ENCODE measurements at places on chromosomes 4 and X.

GRCh38 chr4:79148369-79148768 lies 177.5 kb downstream of the NAA11 start:
- no peak for DNase-seq

GRCh38 chr4:11529625-11530201 lies 101.0 kb upstream of the HS3ST1 start:
- DNase-seq, result peak; percentile 81

GRCh38 chrX:6759655-6760375 lies 224.9 kb upstream of the VCX3A start:
- no peak for DNase-seq

DNA sequence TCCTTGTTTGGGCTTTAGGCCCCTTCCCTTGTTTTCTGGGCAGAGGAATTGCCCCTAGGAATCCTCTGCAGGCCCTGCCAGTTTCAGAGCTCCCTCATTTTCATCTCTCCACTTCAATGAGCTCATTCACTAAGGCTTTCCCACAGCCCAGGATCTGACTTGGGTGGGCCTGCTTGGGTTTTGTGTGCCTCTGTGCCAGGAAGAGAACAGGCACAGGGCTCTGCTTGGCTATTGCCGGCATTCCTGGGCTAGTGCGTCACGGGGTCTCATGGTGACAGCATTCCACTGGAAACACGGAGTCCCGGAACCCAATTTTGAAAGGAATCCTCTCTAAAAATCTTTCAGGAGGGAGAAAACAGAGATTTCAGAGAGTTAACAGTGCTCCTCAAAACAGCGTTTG lies 150.5 kb downstream of the VCX3A start:
- DNase-seq, result no peak

DNA sequence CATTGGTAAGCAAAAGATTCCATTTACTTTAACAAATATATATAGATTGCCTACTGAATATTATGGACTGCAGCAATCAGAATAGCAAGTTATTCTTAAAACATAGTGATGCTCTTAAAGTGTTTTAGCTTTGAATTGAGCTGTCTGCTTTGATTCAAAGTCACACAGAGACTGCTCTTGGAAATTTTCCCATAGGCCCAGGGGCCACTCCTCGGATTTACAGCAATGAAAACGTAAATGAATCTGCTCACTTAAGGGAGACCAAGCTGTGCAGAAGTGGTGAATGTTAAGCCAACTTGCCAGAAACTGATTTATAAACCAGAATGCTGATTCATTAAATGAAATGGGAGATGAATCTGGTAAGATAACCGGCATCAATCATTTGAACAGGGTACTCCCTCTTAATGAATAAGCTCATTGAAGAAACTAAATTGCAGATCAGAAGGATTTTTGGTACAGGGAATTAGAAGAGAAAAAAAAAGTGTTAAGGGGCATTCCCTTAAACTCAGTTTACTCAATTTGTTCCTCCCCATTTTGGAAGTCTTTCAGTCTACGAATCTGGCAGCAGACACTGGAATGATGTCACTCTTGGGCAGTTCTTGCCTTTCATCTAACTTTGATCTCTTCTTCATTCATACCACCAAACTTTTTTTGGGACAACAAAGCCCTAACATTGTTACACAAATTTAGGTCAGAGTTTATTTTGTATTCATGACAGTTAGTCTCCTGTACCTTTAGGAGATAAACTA lies 363.3 kb upstream of the MAGEB2 start:
- no peak for DNase-seq

- no peak for DNase-seq
Observed at GRCh38 chrX:119429471-119429870, 30.3 kb downstream of the SLC25A43 start.

DNA sequence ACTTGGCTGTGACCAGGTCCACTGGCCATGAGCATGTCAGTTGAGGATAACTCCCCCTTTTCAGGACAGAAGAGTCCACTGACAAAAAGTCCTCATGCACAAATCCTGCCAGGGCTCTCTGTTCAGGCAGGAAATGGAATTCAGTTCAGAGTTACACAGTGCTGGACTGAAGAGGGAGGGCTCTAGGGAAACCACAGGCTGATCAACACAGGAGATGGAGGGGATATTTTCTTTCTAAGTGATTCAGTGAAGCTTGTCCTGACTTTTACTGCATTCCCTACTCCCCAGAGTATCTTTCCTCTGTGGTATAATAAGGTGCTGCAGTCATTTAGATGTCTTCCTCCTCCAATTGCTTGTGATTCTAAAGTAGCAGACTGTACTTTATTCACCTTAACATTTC lies 335.5 kb upstream of the IGFBP7 start:
- no peak for DNase-seq

DNA sequence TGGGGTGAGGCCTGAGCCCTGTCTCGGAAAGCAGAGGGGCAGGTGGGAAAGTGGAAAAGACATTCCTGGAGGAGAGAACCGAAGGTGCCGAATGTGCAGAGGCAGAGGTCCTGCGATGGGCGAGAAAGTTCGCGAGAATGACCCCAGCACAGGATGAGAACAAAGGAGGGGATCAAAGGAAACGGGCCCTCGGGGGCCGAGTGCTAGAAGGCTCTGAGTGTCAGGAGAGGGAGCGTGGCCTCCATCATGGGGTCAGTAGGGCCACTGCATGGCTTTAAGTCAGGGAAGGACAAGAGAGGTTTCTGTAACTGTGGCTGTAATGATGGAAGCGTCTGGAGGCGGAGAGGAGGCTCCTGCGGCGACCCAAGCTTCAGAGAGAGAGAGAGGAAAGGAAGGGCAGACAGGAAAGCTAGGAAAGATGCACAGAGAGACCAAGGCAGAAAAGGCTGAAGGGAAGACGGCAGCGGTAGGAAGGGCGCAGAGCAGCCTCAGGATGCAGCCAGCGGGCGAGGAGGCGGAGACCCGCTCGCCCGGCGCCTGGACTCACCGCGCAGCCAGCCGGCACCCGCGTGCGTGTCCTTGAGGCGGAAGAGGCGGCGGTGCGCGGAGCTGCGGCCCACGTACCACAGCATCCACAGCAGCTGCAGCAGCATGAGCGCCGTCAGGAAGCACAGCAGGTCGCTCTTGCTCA lies 669 bp downstream of the OTOP1 start:
- DNase-seq, result no peak

DNA sequence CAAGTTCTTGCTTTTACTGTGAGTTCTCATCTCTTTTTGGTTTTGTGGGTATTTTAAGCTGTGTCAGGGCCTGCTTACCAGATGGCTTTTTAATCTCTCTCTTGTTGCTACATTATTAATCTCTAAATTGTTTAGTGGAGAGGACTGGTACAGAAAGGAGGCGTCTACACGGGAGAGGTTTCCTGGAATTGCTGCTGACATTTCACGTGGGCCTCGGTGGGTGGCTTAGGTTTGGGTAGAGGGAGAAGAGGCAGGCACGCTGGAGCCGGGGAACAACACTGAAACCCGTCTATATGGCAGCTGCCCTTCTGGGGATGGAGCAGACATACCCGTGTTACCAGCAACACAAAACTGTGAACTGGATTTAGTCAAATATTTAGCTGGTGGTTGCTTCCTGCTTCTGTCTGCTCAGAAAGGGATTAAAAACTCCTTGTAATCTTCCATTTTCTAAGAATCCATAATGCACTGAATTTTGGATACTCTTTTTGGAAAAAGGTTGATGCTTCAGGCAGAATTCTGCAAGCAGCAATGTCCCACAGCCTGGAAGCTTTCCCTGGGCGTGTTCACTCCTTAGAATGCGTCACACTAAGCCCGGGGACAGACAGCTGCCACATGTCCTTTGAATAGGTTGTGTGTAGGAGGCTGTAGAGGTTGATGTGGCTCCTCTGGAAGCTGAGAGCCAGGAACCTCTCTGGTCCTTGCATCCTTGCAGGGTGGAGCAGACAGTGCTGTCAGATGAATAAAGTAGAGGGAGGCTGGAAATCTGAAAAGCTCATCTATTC lies 199.8 kb upstream of the GATB start:
- DNase-seq, result no peak

DNA sequence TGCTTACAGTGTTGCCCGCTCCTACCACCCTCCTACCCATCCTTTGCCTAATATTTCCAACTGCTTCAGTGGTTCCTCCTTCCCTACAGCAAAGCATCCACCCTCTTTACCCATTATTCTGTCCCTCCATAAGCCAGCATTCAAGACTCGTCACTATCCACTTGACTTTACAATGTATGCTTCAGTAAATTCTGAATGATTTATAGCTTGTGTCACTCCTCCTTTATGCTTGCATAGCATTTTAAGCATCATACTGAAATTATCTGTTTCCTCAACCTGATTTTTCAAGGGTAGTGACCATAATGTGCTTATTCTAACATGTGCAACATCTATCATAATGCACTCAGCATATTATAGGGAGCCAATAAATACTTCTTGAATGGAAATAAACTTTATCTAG lies 365.5 kb downstream of the RAB28 start:
- DNase-seq, result no peak

DNA sequence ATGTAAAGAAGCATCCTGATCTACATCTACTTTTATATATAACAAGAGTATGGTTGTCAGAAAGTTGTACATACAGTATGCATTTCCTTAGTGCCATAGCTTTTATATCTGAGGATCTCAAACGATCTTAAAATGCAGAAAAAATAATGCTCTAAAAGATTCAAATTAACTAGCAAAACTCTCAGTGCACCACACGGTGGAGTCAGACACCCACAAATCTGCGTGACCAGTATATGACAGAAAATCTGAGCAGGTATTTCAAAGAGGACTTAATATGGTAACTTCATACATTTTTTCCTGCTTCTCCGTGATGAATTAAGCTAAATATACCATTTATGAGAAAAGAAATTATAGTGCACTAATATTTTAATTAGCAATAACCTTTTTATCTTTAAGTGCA lies 803.0 kb downstream of the DMD start:
- no peak for DNase-seq

DNA sequence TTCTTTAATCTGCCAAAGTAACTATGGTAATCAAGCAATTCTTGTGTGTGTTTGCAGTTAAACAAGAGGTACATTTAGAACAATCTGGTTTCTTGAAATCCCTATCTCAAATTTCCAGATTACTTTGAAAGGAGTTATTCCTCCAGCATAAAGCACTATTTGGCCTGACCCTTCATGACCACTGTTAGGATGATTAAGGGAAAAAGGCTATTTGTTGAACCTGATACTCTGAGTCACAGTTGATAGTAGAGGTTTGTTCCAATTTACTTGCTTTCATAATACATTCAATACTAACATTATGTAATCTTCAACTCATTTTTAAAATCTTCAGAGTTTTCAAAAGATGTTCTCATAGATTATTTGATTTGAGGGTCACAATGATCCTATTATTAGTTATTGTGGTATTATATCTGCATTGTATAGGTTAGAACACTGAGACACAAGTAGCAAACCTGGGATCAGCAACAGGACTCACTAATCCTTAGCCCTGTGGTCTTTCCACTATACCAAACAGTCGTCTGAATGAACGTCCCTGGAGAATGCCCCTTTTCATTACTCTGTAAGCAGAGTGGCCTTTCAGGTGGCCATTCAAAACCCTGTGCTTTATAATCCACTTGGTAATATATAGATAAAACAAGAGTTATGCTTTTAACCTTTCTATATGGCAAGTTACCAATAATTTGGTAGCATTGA lies 8.1 kb upstream of the NDST4 start:
- no peak for DNase-seq

DNA sequence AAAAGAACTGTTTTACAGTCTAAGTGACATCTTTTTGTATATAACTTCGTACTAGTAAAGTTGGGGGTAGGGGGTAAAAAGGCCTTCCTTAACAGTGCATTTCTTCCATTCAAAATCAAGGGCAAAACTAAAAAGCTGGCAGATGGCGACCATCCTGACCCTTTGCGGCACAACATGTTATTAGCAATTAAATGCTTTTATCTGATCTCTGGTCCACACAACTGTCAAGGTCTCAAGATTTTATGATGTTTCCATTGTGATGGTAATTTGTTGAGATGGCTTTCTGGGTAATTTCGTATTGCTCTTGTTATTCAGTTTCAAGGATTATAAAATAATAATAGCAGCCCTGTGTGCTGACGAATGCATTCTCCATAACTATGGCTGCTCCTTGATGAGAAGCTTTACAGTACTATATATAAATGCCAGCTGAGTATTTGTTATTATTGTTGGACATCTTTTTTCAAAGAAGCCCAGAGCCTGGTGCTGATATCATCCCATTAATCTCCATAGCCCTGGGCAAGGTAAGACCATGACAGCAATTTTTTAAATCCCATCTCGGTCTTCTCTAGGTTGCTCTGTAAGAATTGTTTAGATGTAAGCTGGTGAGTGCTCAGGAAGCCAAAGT lies 89.5 kb downstream of the CBR4 start:
- no peak for DNase-seq

DNA sequence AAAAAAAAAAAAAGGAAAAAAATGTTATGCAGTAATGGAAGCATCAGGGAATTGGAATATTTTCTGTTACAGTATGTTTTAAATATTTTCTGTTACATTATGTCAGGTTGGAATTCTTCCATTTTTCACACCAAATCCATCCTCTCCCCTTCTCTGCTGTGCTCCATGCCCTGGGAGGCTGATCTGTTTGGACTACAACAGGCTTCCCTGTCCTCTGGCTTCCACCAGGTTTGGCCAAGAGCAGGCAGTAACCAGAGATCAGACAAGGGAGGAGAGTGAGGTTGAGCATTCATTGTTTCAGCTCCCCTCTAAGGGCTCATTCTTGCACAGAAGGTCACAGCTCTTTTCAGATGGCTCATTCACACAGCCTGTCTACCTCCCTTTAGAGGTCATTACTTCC lies 11.7 kb upstream of the TMEM184C start:
- DNase-seq, result no peak
